H4 (cell line): ENCODE measurements at places on chromosomes 2 and 18. TPM values are rescaled to one million over a fixed set of nuclear protein-coding genes. Genes with fewer than 3 reads are reported as not detected.

B4GALT6 gene
- 6.7 and 9.6 TPM in 2 replicates for total RNA-seq

FABP1 gene
- not detected in 2 replicates for total RNA-seq

GRCh38 chr2:190079160-190079559, 16.6 kb upstream of the MSTN start:
- DNase-seq, result no peak

C2orf80 gene
- total RNA-seq, result not detected in 2 replicates

SERPINB13 gene
- total RNA-seq, result not detected in 2 replicates

DNA sequence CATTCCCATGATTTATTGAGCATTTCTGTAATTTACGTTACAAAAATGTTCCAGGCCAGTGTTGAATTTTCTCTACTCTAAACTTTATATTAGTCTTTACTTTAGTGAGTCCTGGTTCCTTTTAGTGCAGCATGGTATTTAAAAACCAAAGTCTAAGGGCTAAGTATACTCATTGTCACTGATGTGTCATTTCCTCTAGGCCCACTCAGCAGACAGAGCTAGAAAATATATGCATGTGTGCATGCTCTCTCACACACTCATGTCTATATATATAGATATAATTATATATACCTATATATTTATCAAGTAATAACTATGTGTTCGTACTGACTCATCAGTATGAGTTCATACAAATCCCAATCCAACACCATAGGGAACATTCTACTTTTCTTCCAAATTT, 132.5 kb upstream of the SLC8A1 start:
- no peak for DNase-seq

GRCh38 chr2:101706819-101707177, 9.3 kb downstream of the MAP4K4 start:
- DNase-seq, result no peak

ZSWIM2 gene
- total RNA-seq, result not detected in 2 replicates

C1QL2 gene
- not detected in 2 replicates for total RNA-seq

GRCh38 chr18:28995319-28995718, 818.4 kb upstream of the CDH2 start:
- no peak for DNase-seq

BMP10 gene
- not detected in 2 replicates for total RNA-seq

- no peak for DNase-seq
Measured at GRCh38 chr2:230312638-230313037, 14.4 kb upstream of the SP140L start.

GRCh38 chr2:19059076-19059475, 299.3 kb downstream of the OSR1 start:
- no peak for DNase-seq

GRCh38 chr2:144943986-144944385, 424.1 kb upstream of the ZEB2 start:
- no peak for DNase-seq

DNA sequence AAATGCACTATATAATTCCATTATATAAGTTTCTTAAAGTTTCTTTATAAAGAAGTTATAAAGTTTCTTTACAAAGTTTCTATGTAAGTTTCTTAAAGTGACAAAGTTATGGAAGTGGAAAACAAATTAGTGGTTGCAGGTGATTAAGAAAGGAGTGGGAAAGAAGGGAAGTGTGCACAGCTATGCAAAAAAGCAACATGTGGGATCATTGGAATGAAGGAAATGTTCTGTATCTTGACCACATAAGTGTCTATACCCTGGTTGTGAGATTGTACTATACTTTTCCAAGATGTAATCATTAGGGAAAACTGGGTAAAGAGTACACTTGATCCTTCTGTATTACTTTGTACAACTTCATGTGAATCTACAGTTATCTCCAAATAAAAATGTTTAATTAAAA, 1541.1 kb downstream of the LRP1B start:
- no peak for DNase-seq

- DNase-seq, result no peak
Measured at GRCh38 chr2:99998651-99999320, 143.6 kb downstream of the AFF3 start.

VIL1 gene
- total RNA-seq, result not detected in 2 replicates

- peak; percentile 79 for DNase-seq
Measured at GRCh38 chr2:102514061-102514785, 41.2 kb downstream of the SLC9A4 start.

GRCh38 chr18:79698668-79699335, 19.2 kb downstream of the CTDP1 start:
- DNase-seq, result no peak

DNA sequence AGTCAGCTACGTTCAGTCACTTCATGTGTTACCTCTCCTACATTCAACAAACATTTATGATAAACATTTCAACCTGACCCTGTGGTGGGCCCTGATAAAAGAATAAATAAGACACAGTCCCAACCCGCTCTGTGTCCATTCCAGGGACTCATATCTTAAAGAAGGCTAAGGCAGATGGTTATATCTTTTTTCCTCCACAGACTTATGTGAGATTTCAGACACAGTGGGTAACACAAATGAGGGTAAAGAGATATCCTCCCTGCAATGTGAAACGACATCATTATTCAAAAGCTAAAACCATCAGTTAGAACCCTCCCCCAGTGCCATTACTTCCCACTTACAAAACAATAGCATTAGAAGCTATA, 11.1 kb upstream of the HNRNPLL start:
- DNase-seq, result no peak

STARD6 gene
- not detected in 2 replicates for total RNA-seq

SH2D6 gene
- not detected in 2 replicates for total RNA-seq

KRCC1 gene
- 28.3 and 35.3 TPM in 2 replicates for total RNA-seq

GRCh38 chr18:27144672-27145071, 40.4 kb downstream of the CHST9 start:
- DNase-seq, result no peak

RNF152 gene
- total RNA-seq, result 4.7 and 4.8 TPM in 2 replicates

- no peak for DNase-seq
Measured at GRCh38 chr2:62431512-62431911, 74.5 kb downstream of the TMEM17 start.
